ENCODE measurements at places on chromosomes 4 and X.

GRCh38 chr4:73221734-73222133 lies 36.9 kb downstream of the ANKRD17 start:
- no peak for DNase-seq

DNA sequence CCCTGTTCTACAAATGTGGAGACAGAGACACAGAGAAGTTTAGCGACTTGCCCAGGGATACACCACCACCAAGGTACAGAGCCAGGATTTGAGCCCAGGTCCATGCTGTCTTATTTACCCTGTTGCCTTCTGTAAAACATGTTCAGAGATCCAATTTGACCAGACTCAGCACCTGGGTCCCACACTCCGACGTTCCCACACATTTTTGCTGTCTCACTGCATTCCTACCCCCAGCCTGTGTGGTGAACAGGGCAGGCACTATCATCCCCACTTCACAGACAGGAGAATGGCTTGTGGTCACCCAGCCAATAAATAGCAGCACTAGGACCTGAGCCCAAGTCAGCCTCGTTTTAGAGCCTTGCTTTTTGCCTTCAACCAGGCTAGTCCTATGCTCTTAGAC lies 102.8 kb downstream of the PJA1 start:
- no peak for DNase-seq

- no peak for DNase-seq
Measured at GRCh38 chr4:7837597-7838135, 102.0 kb downstream of the AFAP1 start.

DNA sequence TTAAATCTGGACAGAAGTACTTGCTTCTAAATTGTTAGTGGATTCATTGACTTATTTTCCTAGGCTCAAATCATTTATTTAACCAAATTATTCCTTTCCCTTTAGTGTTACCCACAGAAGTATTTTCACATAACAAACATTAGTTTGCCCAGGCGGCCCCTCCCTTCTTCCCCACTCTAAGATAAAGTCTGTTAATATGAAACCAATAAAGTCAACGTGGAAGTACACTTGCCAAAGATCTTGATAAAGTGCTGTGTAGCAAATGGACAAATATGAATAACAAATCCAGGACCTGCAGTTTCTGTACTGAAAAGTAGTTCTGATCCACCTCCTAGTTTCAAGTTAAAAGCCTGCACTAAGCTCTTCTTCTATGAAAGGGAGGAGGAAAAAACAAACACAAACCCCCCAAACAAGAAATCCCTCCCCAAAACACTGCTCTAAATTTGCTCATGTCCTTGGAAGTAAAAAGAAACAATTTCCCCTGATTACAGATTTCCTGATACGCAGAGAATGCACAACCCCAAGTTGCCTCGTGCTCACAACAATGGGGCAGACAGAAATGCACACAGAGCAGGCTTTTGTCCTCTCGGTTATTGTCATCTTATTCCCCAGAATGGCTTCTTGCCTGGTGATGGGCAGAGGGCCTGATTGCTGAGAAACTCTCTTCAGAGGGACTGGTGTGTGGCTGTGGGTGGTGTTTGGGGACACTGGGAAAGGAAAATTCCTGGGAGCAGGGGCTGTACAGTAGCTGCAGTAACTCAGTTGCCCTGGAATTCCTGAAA lies 23.2 kb downstream of the TMSB4X start:
- DNase-seq: no peak

GRCh38 chr4:2834001-2834921 lies 9.4 kb upstream of the ADD1 start:
- DNase-seq: no peak

DNA sequence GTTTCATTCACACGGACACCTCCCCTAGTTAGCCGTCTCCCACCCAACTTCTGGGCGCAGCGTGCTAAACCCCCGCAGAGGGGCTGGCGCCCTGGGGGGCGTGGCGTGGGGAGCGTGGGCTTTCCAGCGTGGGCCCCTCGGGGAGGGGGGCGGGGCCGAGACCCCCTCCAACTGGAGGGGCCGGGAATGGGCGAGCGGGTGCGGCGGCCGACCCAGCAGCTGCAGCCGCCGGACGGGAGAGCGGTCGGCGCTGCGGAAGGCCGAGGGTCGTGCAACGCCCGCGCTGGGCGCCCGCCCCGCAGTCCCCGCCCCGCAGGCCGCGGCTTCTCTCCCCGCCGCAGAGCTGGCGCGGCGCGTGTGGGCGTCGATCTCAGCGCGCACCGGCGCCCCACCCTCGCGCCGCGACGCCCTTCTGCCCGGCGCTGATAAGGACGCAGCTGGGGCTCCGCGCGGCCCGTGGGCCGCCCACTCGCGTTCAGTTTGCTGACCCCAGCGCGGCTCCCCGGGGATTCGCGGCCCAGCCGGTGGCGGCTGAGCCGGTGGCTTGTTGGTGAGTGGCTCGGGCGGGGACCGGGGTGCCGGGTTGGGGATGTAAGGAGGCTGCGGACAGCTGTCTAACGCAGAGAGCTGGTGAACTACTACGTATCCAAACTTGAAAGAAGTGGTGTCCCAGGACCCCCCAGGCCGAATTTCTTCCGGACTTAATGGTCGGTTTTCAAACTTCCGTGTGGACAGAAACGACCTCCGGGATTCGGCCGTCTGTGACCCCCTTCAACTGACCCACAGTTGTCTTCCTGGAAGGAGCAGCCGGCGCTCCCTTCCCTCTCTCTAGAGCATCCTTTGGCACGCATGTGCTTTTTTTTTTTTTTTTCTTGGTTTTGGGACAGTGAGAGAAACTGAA lies 1.5 kb downstream of the FHDC1 start:
- DNase-seq: no peak

DNA sequence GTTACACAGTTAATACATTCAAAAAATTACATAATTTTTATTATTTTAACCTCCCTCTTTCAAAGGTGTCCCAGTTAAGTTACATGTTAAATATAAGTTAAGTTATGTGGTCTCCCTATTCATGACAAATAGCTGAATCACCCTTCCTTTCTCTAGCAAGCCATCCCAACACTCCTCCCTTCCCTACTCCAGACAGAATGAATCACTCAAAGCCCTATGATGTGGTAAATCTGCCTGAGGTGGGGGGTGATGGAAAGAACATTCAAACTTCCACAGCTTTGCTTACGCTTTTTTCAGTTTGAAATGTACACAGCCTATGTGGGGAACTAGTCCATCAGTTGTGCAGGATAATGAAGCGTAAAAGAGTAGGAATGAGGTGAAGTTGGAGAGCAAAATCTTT lies 90.2 kb downstream of the CXCL13 start:
- DNase-seq: no peak

DNA sequence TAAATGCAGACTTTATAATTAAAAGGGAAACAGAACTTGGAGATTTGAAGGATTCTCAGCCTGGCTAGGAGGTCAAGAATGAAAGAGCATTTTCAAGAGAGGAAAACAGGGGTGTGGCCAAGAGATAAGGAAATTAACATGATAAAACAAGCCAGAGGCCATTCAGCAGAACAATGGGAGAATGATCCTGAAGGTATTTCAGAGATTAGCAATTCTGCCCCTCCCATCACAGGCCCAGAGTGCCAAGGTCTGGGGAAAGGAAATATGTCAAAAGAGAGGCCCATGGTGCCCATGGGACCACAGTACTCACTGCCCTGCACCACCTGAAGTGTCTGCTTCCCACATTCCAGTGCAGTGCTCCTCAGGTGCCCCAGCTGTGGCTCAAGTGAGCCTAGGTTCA lies 188.5 kb upstream of the STS start:
- no peak for DNase-seq

- DNase-seq: no peak
Measured at GRCh38 chrX:7047951-7048350, 99.6 kb upstream of the STS start.

DNA sequence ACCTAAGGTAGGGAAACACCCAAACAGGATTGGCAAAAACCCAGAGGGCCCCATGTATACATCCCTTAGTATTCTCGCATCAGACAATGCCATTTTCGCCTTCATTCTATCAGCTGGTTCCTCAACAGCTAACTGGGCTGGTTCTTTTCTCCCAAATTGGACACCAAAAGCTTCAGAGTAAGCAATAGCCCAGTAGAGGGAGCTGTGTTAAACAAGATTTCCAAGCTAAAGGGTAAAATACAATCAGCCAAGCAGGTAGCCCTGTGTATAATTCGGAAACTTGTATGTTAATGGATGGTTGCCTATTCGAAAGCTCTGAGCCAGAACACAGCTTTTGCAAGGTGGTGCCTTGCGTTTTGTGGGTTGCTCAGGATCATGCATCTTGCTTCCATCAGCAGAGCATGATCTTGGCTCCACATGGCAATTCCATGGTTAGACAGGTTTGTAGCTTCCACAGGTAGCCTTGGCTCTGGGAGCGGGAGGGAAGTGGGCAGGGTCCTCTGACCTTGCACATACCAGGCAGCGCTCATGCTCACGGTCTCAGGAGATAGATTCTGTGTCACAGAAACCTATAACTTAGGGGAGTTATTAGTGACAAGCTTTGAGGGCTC lies 115.2 kb upstream of the LNX1 start:
- no peak for DNase-seq

DNA sequence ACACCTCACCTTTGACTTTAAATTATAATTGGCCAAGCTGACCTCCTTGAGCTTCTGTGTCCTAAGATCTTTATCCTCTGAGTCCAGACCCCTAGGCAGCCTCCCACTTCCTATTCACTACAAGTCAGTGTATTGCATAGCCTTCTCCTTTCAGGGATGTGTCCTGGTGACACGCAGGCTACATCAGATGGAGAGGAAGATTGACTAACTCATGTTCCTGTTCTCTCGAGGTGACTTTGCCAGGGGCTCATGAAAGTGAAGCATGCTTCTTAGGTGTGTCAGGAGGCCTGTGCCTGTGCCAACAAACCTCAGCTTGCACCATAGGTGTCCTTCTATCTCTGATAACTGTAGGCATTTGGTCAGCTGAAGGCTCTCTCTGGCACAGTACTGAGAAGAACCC lies 195.7 kb upstream of the HS3ST1 start:
- DNase-seq: no peak

GRCh38 chr4:37524267-37524666 lies 161.9 kb downstream of the RELL1 start:
- DNase-seq: no peak

- DNase-seq: no peak
Measured at GRCh38 chr4:162782778-162783525, 383.7 kb downstream of the NAF1 start.

DNA sequence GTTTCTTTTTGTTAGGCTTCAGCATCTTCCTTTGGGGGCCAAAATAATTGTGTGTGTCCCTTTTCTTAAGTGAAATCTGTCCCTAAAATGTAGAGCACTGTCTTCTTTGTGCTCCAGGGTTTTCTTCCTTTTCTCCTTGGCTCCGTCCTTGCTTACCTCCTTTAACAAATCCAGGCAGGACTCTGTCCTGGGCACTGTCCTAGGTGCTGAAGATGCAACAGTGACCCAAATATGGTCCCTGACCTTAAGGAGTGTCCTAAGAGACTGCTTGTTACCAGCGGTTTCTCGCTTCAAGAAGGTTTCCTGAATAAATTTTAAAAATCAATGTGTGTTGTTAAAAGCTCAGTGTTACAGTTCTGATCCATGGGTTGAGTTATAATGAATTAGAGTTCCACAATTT lies 471.8 kb downstream of the KCNIP4 start:
- DNase-seq: no peak

DNA sequence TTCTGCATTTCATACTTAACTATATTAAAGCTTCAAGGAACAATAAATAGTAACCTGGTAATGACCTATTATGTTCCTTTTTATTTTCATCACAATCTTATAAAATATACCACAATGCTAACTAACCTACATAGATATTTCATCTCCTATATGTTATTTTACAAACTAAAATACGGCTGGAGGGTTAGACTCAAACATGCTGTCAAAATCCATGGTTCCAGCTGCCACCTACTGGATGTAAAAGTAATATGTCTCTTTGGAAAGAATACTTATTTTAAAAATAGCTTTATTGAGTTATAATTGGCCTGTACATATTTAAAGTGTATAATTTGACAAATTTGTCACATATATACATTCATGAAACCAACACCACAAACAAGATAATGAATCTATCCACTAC lies 15.0 kb downstream of the RGN start:
- no peak for DNase-seq

GRCh38 chr4:56371426-56372220 lies 15.7 kb downstream of the AASDH start:
- no peak for DNase-seq

- DNase-seq: no peak
Measured at GRCh38 chr4:125663896-125664767, 349.4 kb downstream of the FAT4 start.

DNA sequence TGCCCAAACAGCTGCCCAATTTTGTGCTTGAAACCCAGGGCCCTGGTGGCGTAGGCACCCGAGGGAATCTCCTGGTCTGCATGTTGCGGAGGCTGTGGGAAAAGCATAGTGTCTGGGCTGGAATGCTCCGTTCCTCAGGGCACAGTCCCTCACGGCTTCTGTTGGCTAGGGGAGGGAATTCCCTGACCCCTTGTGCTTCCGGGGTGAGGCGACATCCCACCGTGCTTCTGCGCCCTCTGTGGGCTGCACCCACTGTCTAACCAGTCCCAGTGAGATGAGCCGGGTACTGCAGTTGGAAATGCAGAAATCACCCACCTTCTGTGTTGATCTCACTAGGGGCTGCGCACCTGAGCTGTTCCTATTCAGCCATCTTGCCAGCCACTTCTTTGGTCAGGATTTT lies 399.4 kb upstream of the FTHL17 start:
- no peak for DNase-seq

- no peak for DNase-seq
Measured at GRCh38 chrX:129659861-129660260, 5.1 kb upstream of the APLN start.

DNA sequence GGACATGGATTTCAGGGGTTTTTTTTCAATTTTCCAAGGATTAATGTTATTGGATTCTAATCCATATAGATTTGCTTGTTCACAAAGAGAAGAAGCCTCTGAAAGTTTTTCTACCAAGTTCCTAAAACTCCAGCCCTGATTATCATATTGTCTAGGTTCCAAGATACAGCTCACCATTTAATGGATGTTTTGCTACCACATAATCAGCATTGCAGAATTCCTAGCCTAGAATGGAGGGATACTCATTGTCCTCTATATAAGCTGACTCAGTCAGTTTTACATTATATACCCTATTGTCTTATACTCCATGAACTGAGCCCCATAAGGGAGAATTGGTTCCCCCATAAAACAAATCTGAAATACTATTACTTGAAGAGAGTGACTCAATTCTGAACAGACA lies 664.7 kb upstream of the FAM241A start:
- DNase-seq: no peak

- no peak for DNase-seq
Measured at GRCh38 chr4:108861334-108861733, 98.5 kb upstream of the ETNPPL start.

- DNase-seq: no peak
Measured at GRCh38 chr4:26275281-26275680, 45.5 kb upstream of the RBPJ start.
